Tongue (tissue), 3 donors: ENCODE measurements at places on chromosomes 6 and 20. TPM values are rescaled to one million over a fixed set of nuclear protein-coding genes. Genes with fewer than 3 reads are reported as not detected.

SLC17A3 gene
- total RNA-seq, result not detected

FAM209B gene
- not detected for total RNA-seq

SERAC1 gene
- 14.2 TPM for total RNA-seq

B4GALT5 gene
- 21.3 TPM for total RNA-seq

ZBTB46 gene
- 28.6 TPM for total RNA-seq

- DNase-seq, result no peak
Observed at GRCh38 chr20:29689411-29690225, 1567.8 kb upstream of the DEFB115 start.

DNA sequence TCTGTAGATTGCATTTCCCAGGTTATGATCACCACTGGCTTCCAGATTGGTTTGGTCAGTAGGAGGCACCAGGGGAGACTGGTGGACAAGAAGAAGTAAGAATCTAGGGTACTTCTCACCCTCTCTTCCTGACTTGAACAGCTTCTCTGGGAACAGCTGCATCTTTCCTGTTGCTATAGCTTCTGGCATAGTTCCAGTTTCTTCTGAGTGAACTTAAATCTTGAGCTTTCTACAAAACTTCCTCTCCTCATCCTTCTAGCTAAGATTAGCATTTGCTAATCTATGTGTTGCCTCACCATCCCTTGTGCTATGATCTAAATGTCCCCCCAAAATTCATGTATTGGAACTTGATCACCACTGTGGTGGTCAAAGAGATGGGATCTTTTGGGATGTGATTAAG, 724.6 kb downstream of the UTRN start:
- peak; percentile 43 for DNase-seq

GRCh38 chr6:76852776-76853175, 610.5 kb downstream of the HTR1B start:
- no peak for DNase-seq

DNA sequence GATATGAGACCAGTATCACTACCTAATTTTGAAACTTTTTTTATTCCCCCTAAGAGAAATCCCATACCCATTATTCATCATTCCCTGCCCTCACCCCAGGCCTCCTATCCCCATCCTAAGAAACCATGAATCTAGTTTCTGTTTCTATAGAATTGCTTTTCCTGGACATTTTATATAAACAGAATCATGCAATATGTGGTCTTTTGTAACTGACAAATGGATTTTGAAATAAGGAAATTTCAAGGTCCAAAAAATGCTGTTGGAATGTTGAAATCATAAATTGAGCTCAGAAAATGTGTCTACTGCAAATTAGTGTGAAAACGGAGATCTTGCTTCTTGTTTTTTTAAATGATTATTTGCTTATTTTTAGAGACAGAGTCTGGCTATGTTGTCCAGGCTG, 25.1 kb downstream of the RNF217 start:
- DNase-seq, result no peak

- DNase-seq, result peak; percentile 26
Observed at GRCh38 chr20:45372646-45373352, 5.3 kb downstream of the TP53TG5 start.

- DNase-seq, result peak; percentile 10
Observed at GRCh38 chr6:25788305-25788922, 33.9 kb downstream of the SLC17A4 start.

- no peak for DNase-seq
Observed at GRCh38 chr6:168122011-168122410, 43.0 kb upstream of the FRMD1 start.

GRCh38 chr6:155382338-155382685, 68.0 kb upstream of the TFB1M start:
- DNase-seq, result no peak

GRCh38 chr6:33147807-33148666, 44.2 kb downstream of the COL11A2 start:
- DNase-seq, result peak; percentile 73

DNA sequence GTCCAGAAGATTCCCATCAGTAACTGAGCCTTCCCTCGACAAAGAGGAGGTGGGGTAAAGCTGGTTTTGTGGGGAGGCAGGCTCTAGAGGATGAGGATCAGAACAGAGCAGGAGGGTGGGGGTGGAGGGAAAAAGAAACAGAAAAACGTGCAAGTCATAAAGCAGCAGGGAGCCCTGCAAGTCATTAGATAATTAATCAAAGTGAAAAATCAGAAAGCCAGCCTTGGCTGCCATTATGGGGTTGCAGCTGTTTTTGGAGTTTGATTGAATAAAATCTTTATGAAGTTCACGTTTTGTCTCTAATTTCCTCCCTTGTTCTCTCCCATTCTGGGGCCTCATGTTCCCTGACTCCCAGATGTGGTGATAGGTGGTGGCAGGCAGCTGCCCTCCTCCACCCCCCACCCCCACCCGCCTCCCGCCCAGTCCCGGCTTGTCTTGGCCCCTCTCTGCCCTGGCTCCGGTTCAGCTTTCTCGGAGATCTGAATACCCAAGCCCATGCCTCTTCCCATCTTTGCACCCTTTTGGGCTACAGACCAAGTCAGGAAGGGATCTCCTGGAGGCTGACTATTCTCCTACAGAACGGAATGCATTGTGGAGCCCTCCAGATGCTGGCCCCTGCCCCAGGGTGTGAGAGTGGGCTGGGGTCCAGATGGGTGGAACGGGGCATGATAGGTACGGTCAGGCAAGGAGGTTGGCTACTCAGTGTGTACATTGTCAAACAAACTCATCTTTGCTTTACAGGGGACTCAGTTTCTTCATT, 141.8 kb downstream of the CDC5L start:
- peak; percentile 5 for DNase-seq
